ENCODE measurements at places on chromosomes 3 and 15.

DNA sequence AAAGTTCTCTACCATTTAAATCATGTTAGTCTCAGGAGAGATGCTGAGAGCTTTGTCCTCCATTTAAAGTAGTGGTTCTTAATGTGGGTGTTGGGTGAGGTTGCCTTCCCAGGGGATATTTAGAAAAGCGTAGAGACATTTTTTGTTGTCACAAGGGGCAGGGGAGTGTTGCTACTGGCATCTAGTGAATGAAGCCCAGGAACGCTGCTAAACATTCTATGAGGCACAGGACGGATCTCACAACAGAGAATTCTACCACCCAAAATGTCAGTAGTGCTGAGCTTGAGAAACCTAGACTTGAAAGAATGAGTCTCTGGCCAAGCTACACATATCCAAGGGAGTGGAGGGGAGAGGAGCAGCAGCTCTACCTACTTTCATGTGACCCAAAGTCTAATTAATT, 60.7 kb upstream of the CTNNB1 start:
- no peak for DNase-seq

GRCh38 chr15:85691350-85692240, 103.1 kb downstream of the KLHL25 start:
- no peak for DNase-seq

GRCh38 chr15:93213281-93213680, 124.3 kb upstream of the RGMA start:
- peak; percentile 51 for DNase-seq

GRCh38 chr3:124559846-124560574, 170.2 kb upstream of the UMPS start:
- DNase-seq: peak; percentile 91

DNA sequence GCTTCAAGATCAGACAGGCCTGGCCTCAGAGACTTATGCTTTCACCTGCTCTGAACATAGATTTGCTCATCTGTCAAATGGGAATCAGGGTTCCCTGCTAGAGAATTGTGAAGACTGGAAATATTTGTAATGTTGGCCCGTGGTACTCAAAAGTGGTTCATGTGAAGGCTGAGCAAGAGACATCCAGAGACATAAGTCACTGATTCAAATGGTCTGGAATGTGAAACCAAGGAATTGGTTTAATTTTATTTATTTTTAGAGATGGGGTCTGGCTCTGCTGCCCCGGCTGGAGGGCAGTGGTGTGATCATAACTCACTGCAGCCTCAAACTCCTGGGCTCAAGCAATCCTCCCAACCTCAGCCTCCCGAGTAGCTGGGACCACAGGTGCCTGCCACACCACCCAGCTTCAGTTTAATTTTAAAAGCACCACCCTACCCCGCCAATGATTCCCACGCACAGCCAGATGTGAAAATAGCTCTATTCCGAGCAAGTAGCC, 60.1 kb downstream of the DAPK2 start:
- DNase-seq: no peak

- DNase-seq: no peak
These were observed 241.2 kb upstream of the LRRC3B start for GRCh38 chr3:26381411-26381810.

Measured in NCI-H524 (cell line).